ENCODE measurements at places on chromosomes 2 and 18.

DNA sequence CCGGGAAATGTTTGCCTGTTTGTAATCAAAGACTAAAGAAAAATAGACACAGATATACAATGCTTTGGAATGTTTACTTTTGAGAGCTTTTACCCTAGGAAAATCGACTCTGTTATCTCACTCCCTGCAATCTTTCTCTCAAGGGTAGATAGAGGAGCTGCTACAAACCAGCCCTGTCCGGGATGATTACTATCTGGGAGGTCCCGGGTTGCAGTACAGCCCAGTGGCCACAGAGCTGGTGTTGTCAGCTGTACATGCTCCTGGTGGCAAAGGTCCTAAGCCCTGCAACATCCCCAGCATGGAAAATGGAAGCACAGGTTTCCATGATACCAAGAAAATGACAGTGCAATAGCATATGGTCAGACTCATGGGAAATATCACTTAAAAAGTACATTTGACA is 570.5 kb upstream of the SOX11 start:
- DNase-seq: no peak
- no peaks in the 10 kb centered on the region for H3K36me3 ChIP-seq
- no peaks in the 10 kb centered on the region for H3K27me3 ChIP-seq
- no peak overlapping the region for H3K4me3 ChIP-seq
- no peaks in the 10 kb centered on the region for H3K4me1 ChIP-seq

DNA sequence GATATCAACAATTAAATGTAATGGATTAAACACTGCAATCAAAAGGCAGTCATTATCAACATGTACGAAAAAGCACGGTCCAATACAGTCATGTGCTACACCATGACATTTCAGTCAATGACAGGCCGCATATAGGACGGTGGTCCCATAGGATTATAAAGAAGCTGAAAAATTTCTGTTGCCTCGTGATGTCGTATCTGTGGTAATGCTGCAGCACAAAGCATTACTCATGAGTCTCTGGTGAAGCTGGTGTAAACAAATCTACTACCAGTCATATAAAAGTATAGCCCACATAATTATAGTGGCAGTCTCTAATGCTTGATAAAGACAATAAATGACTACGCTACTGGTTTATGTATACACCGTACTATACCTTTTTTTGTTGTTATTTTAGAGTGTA is 58.4 kb downstream of the RABL2A start:
- no peak overlapping the region for H3K27ac ChIP-seq
- H3K4me3 ChIP-seq: no peak overlapping the region
- H3K36me3 ChIP-seq: no peaks in the 10 kb centered on the region
- no peak for DNase-seq
- no peaks in the 10 kb centered on the region for H3K4me1 ChIP-seq

- H3K27ac ChIP-seq: no peak overlapping the region
- no peaks in the 10 kb centered on the region for H3K4me1 ChIP-seq
- no peaks in the 10 kb centered on the region for H3K27me3 ChIP-seq
- H3K36me3 ChIP-seq: no peaks in the 10 kb centered on the region
- no peak overlapping the region for H3K4me3 ChIP-seq
- no peak for DNase-seq
These were observed 340.6 kb downstream of the PAX3 start for GRCh38 chr2:221958224-221958623.

- DNase-seq: no peak
- H3K4me1 ChIP-seq: no peaks in the 10 kb centered on the region
- H3K27me3 ChIP-seq: no peaks in the 10 kb centered on the region
- H3K4me3 ChIP-seq: no peak overlapping the region
These were observed 25.5 kb downstream of the SLC4A5 start for GRCh38 chr2:74317701-74318100.

DNA sequence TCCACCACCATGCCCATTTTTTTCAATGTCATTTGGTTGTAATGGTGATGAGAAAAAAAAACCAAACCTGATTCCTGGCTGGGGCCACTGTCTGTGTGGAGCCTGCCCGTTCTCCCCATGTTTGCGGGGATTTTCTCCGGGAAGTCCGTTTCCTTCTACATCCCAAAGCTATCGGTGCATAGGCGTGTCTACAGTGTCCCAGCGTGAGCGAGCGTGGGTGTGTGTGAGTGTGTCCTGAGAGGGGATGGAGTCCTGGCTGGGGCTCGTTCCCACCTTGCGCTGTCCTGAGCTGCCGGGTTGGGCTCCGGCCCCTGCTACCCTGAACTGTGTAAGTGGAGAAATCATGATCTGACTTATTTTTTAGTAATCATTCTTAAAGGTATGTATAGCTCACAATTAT is 7.3 kb upstream of the ZAP70 start:
- no peaks in the 10 kb centered on the region for H3K27me3 ChIP-seq
- no peaks in the 10 kb centered on the region for H3K36me3 ChIP-seq
- H3K27ac ChIP-seq: no peak overlapping the region
- H3K4me1 ChIP-seq: no peaks in the 10 kb centered on the region
- DNase-seq: no peak

Data from CD14-positive monocyte (primary cell).